ENCODE measurements at places on chromosomes 7 and 10. TPM values are rescaled to one million over a fixed set of nuclear protein-coding genes. Genes with fewer than 3 reads are reported as not detected.

GRCh38 chr7:34067005-34067778 lies 161.9 kb downstream of the BMPER start:
- no peak overlapping the region for H3K27ac ChIP-seq
- DNase-seq = no peak

Gene UNCX
- not detected for total RNA-seq

Gene NCAPG2
- 4.9 TPM for total RNA-seq

DNA sequence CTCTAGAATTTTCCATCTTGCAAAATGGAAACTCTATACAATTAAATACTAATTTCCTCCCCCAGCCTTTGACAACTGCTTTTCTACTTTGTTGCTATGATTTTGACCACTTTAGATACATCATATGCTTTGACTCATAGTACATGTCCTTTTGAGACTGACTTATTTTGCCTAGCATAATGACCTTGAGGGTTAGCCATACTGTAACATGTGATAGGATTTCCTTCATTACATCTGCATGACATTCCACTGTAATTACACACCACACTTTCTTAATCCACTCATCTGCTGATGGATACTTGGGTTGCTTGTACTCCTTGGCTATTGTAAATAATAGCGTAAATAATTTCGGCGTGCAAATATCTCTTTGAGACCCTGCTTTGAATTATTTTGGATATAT lies 127.7 kb downstream of the JAZF1 start:
- H3K4me3 ChIP-seq = no peak overlapping the region
- H3K27me3 ChIP-seq = no peaks in the 10 kb centered on the region
- no peak for DNase-seq
- no peaks in the 10 kb centered on the region for H3K36me3 ChIP-seq

GRCh38 chr10:110845756-110846620 lies 25.7 kb upstream of the PDCD4 start:
- peak; percentile 88 for DNase-seq
- H3K27ac ChIP-seq = peak overlapping the region; percentile 89
- no peak overlapping the region for H3K4me3 ChIP-seq
- H3K4me1 ChIP-seq = peaks cover 72% of the 10 kb centered on the region

Gene THNSL1
- 1.6 TPM for total RNA-seq

- H3K4me3 ChIP-seq = no peak overlapping the region
- H3K4me1 ChIP-seq = no peaks in the 10 kb centered on the region
- H3K27me3 ChIP-seq = no peaks in the 10 kb centered on the region
- no peak overlapping the region for H3K27ac ChIP-seq
- no peaks in the 10 kb centered on the region for H3K36me3 ChIP-seq
- DNase-seq = no peak
These were observed 30.7 kb downstream of the FAM13C start for GRCh38 chr10:59331661-59332060.

DNA sequence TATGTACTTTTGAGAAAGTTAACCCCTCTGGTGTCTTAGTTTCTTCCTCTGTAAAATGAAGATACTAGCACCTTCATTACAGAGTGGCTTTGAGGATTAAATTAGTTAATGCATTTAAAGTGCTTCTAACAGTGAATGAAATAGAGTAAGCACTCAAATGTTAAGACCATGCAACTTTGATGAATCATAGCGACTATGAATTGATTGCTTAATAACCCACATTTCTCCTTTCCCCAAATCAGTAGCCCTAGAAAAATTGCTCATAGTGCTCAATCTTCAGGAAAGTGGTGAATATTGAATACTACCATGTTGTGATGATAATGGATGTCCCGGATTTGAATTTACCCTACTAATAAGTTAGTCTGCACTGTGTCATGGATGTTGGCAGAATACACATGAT lies 48.1 kb downstream of the CD36 start:
- H3K36me3 ChIP-seq = no peaks in the 10 kb centered on the region
- no peaks in the 10 kb centered on the region for H3K4me1 ChIP-seq
- H3K4me3 ChIP-seq = no peak overlapping the region
- no peak for DNase-seq

DNA sequence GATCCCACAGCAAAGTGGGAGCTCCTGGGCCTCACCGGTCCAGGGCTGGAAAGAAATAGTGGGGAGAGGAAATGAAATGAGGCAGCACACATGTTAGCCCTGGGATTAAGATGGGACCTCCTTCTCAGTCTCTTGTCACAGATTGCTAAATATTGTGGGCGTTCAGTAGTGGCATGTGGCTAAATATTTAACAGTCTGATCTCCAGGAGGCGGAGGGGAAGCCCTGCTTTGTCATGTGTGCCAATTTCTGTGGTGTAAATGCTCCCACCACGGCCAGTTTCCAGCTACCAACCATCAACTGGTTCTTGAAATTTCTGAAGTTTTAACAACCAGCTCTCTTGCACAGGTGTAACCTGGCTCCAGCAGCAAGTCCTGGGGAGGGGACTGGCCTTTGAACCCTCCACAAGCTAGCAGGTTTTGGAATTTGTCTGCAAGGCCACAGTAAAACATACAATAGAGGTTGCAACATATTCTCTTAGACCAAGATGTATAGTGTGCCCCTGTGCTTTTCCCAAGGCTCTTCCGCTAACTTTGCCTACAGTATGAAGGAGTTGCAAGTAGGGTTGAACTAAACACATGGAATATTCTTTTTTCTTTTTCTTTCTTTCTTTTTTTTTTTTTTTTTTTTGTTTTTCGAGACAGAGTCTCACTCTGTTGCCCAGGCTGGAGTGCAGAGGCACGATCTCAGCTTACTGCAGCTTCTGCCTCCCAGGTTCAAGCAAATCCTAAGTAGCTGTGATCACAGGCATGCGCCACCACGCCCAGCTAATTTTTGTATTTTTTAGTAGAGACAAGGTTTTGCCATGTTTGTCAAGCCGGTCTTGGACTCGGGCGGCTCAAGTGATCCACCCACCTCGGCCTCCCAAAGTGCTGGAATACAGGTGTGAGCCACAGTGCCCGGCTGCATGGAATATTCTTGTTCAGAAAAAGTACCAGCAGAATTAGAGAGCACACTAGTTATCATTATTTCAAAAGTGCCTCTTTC lies 103.1 kb upstream of the PCBD1 start:
- no peak overlapping the region for H3K27ac ChIP-seq
- H3K27me3 ChIP-seq = no peaks in the 10 kb centered on the region
- no peak for DNase-seq
- H3K4me3 ChIP-seq = no peak overlapping the region
- no peaks in the 10 kb centered on the region for H3K4me1 ChIP-seq

DNA sequence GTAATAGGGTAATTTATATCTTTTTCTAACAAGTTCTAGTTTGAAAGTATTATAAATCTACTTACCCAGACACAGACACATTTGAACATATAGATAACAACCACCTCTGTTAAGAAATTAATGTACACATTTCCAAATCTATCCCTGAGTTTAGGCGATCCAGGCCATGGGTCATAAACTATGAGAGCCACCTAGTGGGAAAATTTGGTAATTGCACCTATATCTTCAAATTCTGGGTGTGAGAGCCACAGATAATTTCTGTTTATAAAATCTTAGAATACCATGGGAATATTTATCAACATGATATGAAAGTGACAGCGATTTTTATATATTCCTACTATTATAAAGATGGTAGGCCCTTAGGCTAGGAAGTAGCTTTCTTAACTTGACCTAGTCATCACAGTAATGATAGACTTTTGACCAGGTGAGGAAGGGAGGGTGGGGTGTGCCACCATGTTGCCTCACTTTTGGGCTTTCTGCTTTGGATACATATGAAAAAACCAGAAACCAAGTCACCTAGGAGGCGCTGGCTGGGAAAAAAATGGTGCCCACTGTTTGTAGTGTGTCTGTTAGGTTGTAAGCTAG lies 8.0 kb upstream of the EPHA1 start:
- no peaks in the 10 kb centered on the region for H3K36me3 ChIP-seq
- H3K4me1 ChIP-seq = peaks cover 4% of the 10 kb centered on the region
- no peak overlapping the region for H3K4me3 ChIP-seq
- no peaks in the 10 kb centered on the region for H3K27me3 ChIP-seq
- DNase-seq = no peak
- H3K27ac ChIP-seq = no peak overlapping the region

Gene GPR26
- not detected for total RNA-seq

- no peak overlapping the region for H3K27ac ChIP-seq
- DNase-seq = no peak
- H3K36me3 ChIP-seq = no peaks in the 10 kb centered on the region
These were observed 195.7 kb downstream of the HERPUD2 start for GRCh38 chr7:35499226-35499625.

DNA sequence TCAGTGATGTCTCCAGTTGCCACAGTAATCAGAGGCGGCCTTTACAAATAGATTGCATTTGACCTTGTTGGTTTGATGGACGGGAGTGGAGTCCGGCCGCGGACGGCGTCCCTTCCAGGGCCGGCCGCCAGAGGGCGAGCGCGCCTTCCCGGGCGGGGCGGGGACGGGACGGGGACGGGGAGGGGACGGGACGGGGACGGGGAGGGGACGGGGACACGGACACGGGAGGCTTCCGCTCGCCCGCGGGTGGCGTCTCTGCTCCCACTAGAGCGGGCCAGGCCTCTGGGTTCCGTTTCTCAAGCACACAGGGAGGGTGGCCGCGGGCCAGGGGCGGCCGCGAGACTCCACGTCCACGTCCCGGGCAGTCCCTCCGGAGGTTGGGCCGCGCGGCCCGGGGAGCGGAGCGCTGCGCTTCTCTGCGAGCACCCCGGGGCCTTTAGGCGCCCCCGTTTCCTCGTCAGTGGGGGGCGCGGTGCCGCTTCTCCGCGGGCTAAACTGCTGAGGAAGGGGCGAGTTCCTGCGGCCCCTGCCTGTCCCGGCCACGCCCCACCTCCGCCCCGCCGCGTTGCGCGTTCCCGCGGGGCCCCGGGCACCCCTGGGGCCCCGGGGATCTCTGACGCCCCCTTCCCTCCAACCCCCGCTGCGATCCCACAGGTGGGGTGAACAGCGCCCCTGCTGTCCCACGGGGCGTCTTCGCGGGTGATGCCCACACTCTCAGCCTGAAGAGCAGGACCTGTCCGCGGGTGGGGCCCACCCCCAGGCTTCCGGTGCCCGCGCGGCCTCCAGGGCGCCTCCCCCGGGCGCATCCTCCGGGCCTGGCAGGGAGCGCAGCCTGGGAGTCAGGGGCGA lies 84.2 kb upstream of the MKI67 start:
- peaks cover 6% of the 10 kb centered on the region for H3K27me3 ChIP-seq
- H3K4me1 ChIP-seq = peaks cover 11% of the 10 kb centered on the region
- peak overlapping the region; percentile 80 for H3K4me3 ChIP-seq
- no peaks in the 10 kb centered on the region for H3K36me3 ChIP-seq
- peak; percentile 88 for DNase-seq

Gene CLRN3
- total RNA-seq = not detected

DNA sequence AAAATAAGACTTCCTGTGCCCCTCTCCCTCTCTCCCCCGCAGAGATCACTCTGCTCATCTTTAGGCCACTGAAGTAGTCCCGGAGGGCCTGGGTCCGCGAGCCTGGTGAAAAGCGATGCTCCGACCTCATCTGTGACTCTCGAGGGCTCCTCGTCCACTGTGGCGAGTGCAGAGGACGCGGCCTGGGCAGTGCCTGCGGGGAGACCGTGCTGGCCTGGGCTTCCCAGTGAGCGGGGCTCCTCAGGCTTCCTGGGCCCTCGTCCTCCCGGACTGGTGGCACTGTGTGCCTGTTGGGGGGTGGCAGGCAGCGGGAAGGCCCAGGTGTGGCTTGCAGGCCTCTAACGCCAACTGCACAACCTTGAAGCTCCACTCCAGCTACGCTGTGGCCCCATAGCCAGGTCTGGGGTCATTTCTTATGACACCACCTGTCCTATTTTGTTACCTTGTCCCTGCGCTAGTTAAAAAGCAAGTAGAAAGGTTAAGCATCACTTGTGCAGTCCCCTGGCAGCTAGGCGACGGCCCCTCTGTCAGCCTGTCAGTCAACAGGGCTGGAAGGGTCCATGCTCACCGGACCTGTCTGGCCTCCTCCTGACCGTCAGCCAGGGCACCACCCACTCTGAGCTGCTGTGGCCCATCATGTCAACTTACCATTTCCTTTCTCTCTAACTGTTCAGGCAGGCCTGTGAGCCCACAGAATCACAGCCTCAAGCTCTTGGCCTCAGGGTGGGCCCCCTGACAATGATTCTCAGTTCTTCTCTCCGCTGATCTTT lies 20.5 kb downstream of the MNX1 start:
- no peaks in the 10 kb centered on the region for H3K36me3 ChIP-seq
- peaks cover 11% of the 10 kb centered on the region for H3K4me1 ChIP-seq
- no peak for DNase-seq
- no peaks in the 10 kb centered on the region for H3K27me3 ChIP-seq

DNA sequence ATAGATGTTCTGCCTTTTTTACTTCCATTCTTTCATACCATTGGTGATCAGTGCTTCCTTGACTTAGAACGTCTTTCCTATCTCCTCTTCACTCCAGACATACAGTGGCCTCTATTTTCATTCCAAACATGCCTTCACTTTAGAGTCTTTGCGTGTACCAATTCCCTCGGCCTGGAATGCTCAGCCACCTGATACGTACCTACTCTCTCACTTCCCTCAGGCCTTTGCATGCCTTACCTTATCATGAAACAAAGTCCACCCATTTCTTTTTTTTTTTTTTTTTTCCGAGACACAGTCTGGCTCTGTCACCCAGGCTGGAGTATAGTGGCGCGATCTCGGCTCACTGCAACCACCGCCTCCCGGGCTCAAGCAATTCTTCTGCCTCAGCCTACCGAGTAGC lies 2.2 kb upstream of the CCNJ start:
- H3K4me3 ChIP-seq = no peak overlapping the region
- DNase-seq = no peak
- peaks cover 23% of the 10 kb centered on the region for H3K4me1 ChIP-seq
- no peak overlapping the region for H3K27ac ChIP-seq

DNA sequence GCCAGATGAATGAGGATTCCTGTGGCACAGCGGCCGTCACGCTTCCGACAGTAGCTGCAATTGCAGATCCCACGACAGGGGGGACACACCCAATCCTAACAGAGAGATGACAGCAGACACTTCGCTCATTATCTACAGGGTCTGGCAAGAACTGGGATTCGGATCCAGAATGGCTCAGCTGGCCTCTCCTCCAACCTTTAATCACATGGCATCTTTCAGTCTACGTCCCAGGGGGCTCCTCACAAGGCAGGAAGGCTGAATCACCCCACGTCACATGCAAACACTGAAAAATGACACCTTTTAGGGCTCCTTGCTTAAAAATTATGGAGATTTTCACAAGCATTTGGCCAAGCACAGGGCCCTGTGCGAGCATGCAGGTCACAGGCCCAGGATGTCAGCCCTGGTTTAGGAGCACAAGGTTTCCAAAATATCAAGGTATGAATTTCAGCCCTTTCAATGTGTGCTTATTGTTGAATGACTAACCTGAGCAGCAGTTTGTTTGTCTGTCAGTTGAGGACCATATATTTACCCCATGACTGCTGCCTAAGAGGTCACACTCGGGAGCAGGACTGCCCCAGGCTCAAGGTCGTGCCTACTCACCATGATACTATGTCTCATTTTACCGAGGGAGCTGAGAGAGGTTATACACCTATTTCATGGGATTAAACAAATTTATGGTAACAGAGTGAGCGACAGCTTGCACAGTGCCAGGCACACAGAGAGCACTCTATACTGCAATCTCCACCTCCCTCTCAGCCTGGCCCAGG lies 42.5 kb downstream of the CDCA7L start:
- H3K27ac ChIP-seq = no peak overlapping the region
- peaks cover 100% of the 10 kb centered on the region for H3K36me3 ChIP-seq
- DNase-seq = no peak
- H3K27me3 ChIP-seq = no peaks in the 10 kb centered on the region
- H3K4me1 ChIP-seq = no peaks in the 10 kb centered on the region
- H3K4me3 ChIP-seq = no peak overlapping the region

Measured in stomach (tissue), 19 donors.